Activated CD4-positive, alpha-beta T cell treated with anti-CD3 and anti-CD28 coated beads, Interleukin-2, amount 10 ng/mL, durations not matched to agents 24 days and 14 days (primary cell): ENCODE measurements at places on chromosomes 5 and 9. TPM values are rescaled to one million over a fixed set of nuclear protein-coding genes. Genes with fewer than 3 reads are reported as not detected.

Gene PCDHA1
- not detected in 2 replicates for total RNA-seq

Gene GRM6
- not detected in 2 replicates for total RNA-seq

Gene GMCL2
- 0.07 TPM in 1 of 2 replicates, not detected in the other for total RNA-seq

Gene FBP2
- not detected in 2 replicates for total RNA-seq

Gene CEL
- total RNA-seq: 1.8 and 2.0 TPM in 2 replicates

Gene SPINK5
- not detected in 2 replicates for total RNA-seq

DNA sequence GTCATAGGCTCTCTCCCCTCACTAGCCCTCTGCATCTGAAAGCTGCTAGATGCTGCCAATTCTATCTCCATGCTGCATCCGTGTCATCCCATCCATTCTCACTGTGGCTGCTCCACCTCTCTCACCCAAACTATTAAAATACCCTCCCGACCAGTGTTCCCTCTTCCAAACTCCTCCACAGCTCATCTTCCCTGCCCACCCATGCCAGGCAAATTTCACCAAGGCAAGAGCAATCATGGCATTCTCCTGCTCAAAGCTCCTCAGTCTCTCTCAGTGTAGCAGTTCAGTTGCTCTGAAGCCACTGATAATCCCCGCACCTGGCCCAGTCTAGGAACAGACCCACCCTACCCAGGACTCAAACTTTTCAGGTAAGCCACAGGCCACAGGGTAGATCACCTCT, 48.4 kb downstream of the SPOCK1 start:
- no peaks in the 10 kb centered on the region for H3K4me1 ChIP-seq
- DNase-seq: no peak
- H3K4me3 ChIP-seq: no peak overlapping the region
- no peak overlapping the region for H3K27ac ChIP-seq
- no peaks in the 10 kb centered on the region for H3K36me3 ChIP-seq

- H3K27me3 ChIP-seq: peaks cover 42% of the 10 kb centered on the region
- no peaks in the 10 kb centered on the region for H3K36me3 ChIP-seq
- peak; percentile 75 for DNase-seq
- H3K4me1 ChIP-seq: peaks cover 34% of the 10 kb centered on the region
Measured at GRCh38 chr9:129258823-129259301, 80.8 kb upstream of the IER5L start.

DNA sequence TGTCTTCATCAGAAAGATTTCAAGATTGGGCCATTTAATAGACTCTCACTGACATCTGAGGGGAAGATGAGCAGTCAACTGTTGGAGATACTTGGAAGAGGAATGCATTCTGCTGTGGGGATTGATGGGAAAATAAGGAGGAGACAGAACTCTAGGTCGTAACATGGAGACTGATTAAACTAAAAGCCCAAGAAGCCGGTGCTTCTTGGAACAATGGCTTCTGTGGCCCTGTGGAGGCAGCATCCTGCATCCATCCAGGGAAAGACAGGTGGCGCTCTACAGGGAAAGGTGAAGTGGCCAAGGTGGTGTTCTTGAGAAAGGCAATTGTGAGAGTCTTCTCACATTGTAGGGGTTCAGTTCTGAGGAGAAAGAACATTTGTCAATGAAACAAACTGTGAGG, 31.3 kb downstream of the ZFAND5 start:
- H3K27me3 ChIP-seq: peaks cover 21% of the 10 kb centered on the region
- no peaks in the 10 kb centered on the region for H3K4me1 ChIP-seq
- no peak overlapping the region for H3K27ac ChIP-seq
- H3K36me3 ChIP-seq: no peaks in the 10 kb centered on the region
- no peak overlapping the region for H3K4me3 ChIP-seq
- DNase-seq: no peak

- no peak for DNase-seq
- H3K4me1 ChIP-seq: no peaks in the 10 kb centered on the region
Measured at GRCh38 chr5:63262185-63262981, 683.8 kb downstream of the LRRC70 start.

- H3K36me3 ChIP-seq: peaks cover 10% of the 10 kb centered on the region
- DNase-seq: no peak
- no peak overlapping the region for H3K27ac ChIP-seq
- H3K27me3 ChIP-seq: no peaks in the 10 kb centered on the region
- peaks cover 3% of the 10 kb centered on the region for H3K4me1 ChIP-seq
- H3K4me3 ChIP-seq: no peak overlapping the region
Measured at GRCh38 chr9:20945269-20945668, 86.2 kb downstream of the HACD4 start.

GRCh38 chr5:50855001-50855400, 188.6 kb downstream of the PARP8 start:
- no peaks in the 10 kb centered on the region for H3K36me3 ChIP-seq
- H3K27ac ChIP-seq: no peak overlapping the region
- peaks cover 7% of the 10 kb centered on the region for H3K27me3 ChIP-seq
- H3K4me1 ChIP-seq: peaks cover 8% of the 10 kb centered on the region
- DNase-seq: no peak

GRCh38 chr9:847505-847904, 6.0 kb downstream of the DMRT1 start:
- peaks cover 2% of the 10 kb centered on the region for H3K4me1 ChIP-seq
- H3K27ac ChIP-seq: no peak overlapping the region
- no peak for DNase-seq
- peaks cover 29% of the 10 kb centered on the region for H3K27me3 ChIP-seq
- no peak overlapping the region for H3K4me3 ChIP-seq

- H3K4me3 ChIP-seq: no peak overlapping the region
- H3K27me3 ChIP-seq: peaks cover 41% of the 10 kb centered on the region
- peak; percentile 79 for DNase-seq
- H3K4me1 ChIP-seq: peaks cover 7% of the 10 kb centered on the region
Measured at GRCh38 chr9:32581512-32582143, 8.7 kb upstream of the NDUFB6 start.

GRCh38 chr9:121268598-121268850, 562 bp downstream of the GSN start:
- no peaks in the 10 kb centered on the region for H3K36me3 ChIP-seq
- no peak for DNase-seq
- peaks cover 26% of the 10 kb centered on the region for H3K27me3 ChIP-seq
- no peak overlapping the region for H3K27ac ChIP-seq
- peak overlapping the region; percentile 78 for H3K4me3 ChIP-seq
- peaks cover 14% of the 10 kb centered on the region for H3K4me1 ChIP-seq

DNA sequence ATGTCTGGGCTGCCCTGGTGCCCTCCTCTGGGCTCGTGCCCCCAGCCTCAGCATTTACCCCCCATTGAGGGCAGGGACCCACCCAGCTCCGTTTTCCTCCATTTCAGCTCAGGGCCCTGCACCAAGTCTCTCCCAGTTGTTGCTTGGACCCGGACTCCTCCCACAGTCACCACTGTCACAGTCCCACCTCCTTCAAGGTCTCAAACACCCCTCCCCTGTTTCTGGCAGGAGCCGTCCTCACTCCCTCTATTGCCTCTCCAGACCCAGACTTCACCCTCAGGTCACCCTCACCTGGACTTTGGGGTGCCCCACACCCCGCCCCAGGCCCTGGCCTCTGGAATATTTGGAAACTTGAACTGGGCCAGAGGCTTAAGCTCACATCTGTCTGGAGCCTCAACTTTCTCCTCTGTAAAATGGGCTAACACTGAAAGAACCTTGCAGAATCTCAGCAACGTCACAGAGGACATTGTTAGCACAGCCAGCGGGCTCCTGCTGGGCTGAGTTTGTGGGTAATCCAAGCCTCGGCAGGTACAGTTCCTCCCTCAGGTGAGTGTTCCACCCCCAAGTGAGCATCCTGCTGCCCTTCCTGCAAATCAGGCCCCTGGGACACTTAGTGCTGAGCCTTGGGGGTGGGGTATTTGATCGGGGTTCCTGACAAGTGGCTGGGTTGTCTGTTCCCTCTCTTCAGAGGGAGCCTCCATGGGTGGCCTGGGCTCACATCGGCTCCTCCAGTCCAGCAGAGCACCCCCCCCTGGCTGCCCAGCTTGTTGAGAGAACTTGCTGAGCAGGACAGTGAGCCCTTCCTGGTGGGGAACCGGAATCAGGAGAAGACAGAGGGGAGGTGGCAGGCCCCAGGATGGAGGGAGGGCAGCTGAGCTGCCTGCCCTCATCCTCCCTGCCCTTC, 130.1 kb downstream of the C9orf50 start:
- no peaks in the 10 kb centered on the region for H3K27me3 ChIP-seq
- H3K36me3 ChIP-seq: peaks cover 45% of the 10 kb centered on the region
- H3K4me3 ChIP-seq: peak overlapping the region; percentile 92
- H3K27ac ChIP-seq: peak overlapping the region; percentile 96

DNA sequence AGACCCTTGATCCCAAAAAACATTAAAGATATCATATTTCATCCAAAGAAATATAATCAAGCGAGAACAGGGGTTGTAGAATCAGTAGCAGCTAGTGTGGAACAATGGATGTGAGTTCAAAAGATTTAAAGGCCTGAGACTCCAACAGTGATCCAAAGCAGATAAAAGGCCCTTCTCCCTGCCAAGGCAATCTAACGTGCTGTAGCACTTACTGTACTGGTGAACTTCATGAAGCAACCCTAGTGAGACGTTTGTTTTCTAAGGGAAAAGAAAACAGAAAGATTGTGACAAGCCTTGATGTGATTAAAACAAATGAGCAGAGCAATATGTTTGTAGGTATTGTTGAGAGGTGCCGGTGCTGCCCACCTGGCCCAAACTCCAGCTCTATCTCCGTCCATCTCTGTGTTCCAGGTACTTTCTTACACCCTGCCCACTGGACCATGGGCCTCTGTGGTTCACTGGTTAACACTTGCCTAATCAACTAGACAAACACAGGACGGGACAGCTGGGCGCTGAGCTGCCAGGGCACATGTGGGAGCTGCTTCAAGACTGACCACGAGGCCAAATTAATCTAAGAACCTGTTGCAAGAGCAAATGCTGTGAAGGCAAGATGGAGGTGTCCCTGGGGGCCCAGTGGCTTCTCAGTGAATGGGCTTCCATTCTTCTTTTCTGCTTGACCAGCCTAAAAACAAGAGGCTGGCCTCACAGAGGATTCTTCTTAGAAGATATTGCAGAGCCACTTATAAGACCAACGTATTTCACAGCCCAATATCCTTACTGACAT, 265.5 kb downstream of the CWC27 start:
- peaks cover 1% of the 10 kb centered on the region for H3K27me3 ChIP-seq
- peak overlapping the region; percentile 50 for H3K4me3 ChIP-seq
- peak; percentile 58 for DNase-seq
- H3K27ac ChIP-seq: peak overlapping the region; percentile 64
- peaks cover 29% of the 10 kb centered on the region for H3K4me1 ChIP-seq

- peaks cover 3% of the 10 kb centered on the region for H3K27me3 ChIP-seq
- no peaks in the 10 kb centered on the region for H3K36me3 ChIP-seq
- no peak for DNase-seq
- no peak overlapping the region for H3K27ac ChIP-seq
Measured at GRCh38 chr9:109593612-109594011, 95.5 kb upstream of the PTPN3 start.

DNA sequence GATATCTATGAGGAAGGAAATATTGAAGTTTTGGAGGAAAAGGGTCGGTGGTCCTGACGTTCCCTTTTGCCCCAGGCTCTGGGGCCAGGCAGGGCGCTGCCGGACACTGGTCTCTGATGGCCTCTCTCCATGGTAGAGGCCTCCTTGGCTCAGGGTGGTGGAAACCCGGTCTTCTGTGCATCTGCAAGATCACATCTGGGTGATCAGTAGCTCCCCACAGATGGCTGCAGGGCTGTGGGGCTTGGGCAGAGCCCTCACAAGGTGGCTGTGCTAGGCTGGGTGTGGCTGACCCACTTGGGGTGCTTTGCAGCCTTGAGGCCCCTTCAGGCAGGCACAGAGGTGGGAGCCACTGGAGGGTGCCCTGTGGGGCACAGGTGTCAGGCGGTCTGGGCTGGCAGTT, 53.9 kb upstream of the RNU6ATAC start:
- no peak overlapping the region for H3K27ac ChIP-seq
- H3K36me3 ChIP-seq: no peaks in the 10 kb centered on the region
- no peak overlapping the region for H3K4me3 ChIP-seq
- no peaks in the 10 kb centered on the region for H3K4me1 ChIP-seq

- peaks cover 11% of the 10 kb centered on the region for H3K4me1 ChIP-seq
- peak; percentile 79 for DNase-seq
Measured at GRCh38 chr5:6745706-6746222, 32.5 kb downstream of the TENT4A start.

- no peak for DNase-seq
- H3K4me3 ChIP-seq: no peak overlapping the region
- no peak overlapping the region for H3K27ac ChIP-seq
- no peaks in the 10 kb centered on the region for H3K4me1 ChIP-seq
- H3K36me3 ChIP-seq: no peaks in the 10 kb centered on the region
Measured at GRCh38 chr5:129392681-129393080, 67.4 kb upstream of the ADAMTS19 start.

- H3K27ac ChIP-seq: peak within 1 kb of the TSS; percentile 64
- peaks cover 24% of the 10 kb centered on the region for H3K27me3 ChIP-seq
- H3K4me3 ChIP-seq: peak within 1 kb of the TSS; percentile 81
- H3K4me1 ChIP-seq: peaks cover 3% of the 10 kb centered on the region
- DNase-seq: peak; percentile 81
- no peaks in the 10 kb centered on the region for H3K36me3 ChIP-seq
Measured at GRCh38 chr5:74865804-74866595, at the start of gene FAM169A. Gene FAM169A (minus strand): TSS chr5:74866387. CDS start chr5:74841676, 24,711 bp downstream.

DNA sequence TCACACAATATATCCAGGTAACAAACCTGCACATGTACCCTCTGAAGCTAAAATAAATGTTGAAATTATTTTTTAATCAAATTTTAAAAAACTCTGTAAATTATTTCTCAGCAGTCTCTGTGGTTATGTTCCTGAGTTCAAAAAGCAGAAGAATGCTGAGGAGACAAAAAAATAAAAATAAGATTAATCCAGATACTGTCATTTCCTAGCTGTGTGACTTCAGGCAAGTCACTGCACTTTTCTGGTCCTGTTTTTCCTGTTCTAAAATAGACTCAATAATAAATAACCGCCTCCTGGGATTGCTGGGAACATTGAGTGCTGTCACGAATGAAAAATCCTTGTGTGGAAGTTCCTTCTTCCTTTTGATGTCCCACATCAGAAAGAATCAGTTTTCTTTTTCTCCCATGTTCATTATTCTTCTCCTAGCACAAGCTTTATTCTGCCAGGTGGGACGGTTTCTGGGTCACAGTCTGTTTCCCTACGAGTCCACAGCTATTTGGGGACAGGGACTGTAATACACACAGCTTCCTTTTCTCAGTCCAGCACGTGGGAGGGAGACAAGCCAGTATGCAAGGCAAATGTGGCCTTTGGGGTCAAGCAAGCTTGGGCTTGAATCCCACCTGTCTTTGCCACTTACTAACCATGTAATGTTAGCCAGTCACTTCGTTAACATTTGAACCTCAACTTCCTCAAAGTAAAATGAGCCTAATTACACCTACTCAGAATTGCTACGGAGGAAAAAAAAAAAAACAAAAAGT, 156.9 kb downstream of the TRIM32 start:
- H3K4me1 ChIP-seq: no peaks in the 10 kb centered on the region
- H3K27me3 ChIP-seq: no peaks in the 10 kb centered on the region
- no peaks in the 10 kb centered on the region for H3K36me3 ChIP-seq
- no peak for DNase-seq

- H3K4me3 ChIP-seq: no peak overlapping the region
- no peak overlapping the region for H3K27ac ChIP-seq
- H3K4me1 ChIP-seq: peaks cover 3% of the 10 kb centered on the region
- H3K27me3 ChIP-seq: peaks cover 20% of the 10 kb centered on the region
Measured at GRCh38 chr9:6656614-6657300, 11.2 kb upstream of the GLDC start.

DNA sequence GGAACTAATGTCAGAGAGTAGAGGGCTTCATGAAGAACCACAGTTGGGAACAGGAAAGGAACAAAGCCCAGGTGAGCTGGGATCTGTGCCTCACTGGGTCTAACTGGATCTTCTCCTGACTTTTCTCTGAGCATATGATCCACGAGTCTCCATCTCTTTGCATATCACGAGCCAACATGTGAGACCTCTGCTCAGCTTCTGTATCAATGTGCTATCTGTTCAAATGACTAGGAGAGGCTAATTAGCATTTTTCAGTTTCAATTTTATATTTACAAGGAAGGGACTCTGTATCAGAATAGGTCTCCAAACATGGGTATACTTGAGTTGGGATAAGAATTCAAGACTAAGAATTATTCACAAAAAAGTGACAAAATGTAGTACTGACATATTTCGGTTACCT, 73.8 kb upstream of the SGCD start:
- H3K27me3 ChIP-seq: no peaks in the 10 kb centered on the region
- H3K27ac ChIP-seq: no peak overlapping the region
